ENCODE measurements at places on chromosomes 1 and 21.

DNA sequence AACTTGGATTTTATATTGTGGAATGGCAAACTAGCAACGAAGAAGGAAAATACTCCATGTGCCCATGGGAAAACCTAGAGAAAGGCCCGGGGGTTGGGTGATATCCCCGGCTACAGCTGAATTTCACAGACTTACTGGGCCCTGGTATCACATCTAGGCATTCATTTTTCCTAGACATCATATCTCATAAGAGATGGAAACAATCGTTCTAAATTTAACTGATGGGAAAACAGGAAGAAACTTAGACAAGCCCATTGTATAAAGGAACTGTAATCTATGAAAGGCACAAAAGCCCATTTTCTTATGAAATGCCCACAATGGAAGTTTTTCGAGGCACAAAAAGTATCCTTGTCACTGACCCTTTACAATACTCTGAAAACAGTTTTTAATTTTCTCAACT lies 407.9 kb upstream of the LYPLAL1 start:
- DNase-seq: no peak

- DNase-seq: no peak
Observed at GRCh38 chr1:231384696-231385415, 37.2 kb downstream of the EGLN1 start.

DNA sequence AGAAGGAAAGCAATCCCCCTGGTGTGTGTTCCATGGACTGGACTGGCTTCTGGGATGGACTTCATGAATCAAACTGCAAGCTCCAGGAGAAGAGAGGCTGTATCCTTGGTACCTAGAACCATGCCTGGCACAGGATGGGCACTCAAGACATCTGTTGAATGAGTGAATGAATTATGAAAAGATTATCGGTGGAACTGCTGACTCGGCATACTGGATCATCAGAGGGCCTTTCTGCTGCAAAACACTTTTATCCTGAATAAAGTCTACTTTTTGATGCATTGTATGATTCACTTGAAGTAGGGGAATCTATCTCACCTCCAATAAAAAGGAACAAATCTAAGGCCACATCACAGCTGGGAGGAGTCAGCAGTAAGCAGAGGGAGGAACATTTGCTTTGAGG lies 42.9 kb downstream of the DDX20 start:
- DNase-seq: no peak

- DNase-seq: peak; percentile 45
Observed at GRCh38 chr1:23167353-23168078, 1.1 kb downstream of the LUZP1 start.

DNA sequence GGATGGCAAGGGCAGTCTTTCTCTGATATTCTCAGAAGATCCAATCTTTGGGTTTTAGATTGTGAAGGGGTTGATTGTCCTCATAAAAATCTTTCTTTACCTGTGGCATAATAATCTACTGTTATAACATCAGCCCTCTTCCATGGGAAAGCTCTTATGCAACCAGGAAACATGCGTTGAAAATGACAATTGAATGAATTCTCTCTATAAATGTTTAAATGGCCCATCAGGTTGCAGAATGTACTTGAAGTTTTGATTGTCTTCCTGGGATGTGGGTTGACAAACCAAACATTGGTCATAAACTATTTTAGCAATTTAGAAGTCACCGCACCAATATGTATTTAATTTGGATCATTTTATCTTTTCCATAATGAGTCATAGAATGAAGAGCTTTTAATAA lies 31.7 kb upstream of the ITLN1 start:
- no peak for DNase-seq

All from HuH-7 (cell line).